Activated B cell treated with CpG ODN at 0.5 μM for 24 hours (primary cell): ENCODE measurements at places on chromosomes 1 and 21. TPM values are rescaled to one million over a fixed set of nuclear protein-coding genes. Genes with fewer than 3 reads are reported as not detected.

GRCh38 chr21:45042664-45043161 is 31.7 kb upstream of the ADARB1 start:
- no peaks in the 10 kb centered on the region for H3K36me3 ChIP-seq
- no peak overlapping the region for H3K27ac ChIP-seq
- H3K27me3 ChIP-seq: peaks cover 16% of the 10 kb centered on the region
- peaks cover 12% of the 10 kb centered on the region for H3K4me1 ChIP-seq
- no peak for DNase-seq
- no peak overlapping the region for H3K4me3 ChIP-seq

DNA sequence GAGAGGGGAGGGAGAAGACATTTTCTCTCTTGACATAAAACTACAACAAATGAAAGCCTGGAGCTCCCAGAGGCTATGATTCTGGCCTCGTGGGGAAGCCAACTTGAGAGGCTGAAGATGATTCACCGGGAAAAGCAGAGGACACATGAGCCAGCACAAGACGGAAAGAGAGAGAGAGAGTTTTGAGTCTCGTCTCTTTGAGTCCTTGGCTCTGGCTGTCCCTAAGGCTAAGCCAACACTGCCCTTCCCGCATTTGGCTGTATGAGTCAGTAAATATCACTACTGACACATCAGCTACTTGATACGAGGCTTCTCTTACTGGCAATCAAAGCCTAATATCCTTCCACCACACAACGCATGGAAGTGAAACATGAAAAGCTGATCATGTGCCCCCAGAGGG is 95.5 kb downstream of the GRIK3 start:
- H3K27ac ChIP-seq: no peak overlapping the region
- no peaks in the 10 kb centered on the region for H3K36me3 ChIP-seq
- peaks cover 13% of the 10 kb centered on the region for H3K27me3 ChIP-seq
- no peaks in the 10 kb centered on the region for H3K4me1 ChIP-seq

DNA sequence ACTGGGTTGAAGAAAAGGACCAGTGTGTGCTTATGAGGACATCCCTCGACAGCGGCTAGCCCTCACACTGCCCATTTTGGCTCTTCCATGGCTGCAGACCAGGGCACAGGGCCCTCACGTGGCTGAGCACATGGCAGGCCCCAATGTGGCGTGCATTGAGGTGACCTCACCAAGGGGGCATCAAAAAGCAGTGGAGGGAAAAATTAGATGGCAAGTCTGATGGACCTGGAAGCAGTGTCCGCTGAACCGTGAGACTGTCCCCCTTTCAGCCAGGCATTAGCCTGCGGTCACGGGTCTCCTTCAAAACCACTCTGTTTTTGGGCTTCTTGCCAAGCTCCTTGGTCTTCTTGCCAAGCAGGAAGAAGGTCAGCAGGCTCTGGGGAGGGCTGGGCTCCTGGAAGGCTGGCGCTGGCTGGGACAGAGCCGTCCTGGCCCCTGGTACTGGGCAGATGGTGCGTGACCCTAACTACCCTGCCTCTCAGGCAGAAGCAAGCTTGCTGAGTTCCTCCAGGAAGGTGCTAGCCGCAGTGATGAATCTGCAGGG is 30.8 kb downstream of the TRIM67 start:
- no peak overlapping the region for H3K27ac ChIP-seq
- H3K36me3 ChIP-seq: no peaks in the 10 kb centered on the region
- H3K4me3 ChIP-seq: no peak overlapping the region
- no peak for DNase-seq
- H3K27me3 ChIP-seq: peaks cover 33% of the 10 kb centered on the region
- no peaks in the 10 kb centered on the region for H3K4me1 ChIP-seq

DNA sequence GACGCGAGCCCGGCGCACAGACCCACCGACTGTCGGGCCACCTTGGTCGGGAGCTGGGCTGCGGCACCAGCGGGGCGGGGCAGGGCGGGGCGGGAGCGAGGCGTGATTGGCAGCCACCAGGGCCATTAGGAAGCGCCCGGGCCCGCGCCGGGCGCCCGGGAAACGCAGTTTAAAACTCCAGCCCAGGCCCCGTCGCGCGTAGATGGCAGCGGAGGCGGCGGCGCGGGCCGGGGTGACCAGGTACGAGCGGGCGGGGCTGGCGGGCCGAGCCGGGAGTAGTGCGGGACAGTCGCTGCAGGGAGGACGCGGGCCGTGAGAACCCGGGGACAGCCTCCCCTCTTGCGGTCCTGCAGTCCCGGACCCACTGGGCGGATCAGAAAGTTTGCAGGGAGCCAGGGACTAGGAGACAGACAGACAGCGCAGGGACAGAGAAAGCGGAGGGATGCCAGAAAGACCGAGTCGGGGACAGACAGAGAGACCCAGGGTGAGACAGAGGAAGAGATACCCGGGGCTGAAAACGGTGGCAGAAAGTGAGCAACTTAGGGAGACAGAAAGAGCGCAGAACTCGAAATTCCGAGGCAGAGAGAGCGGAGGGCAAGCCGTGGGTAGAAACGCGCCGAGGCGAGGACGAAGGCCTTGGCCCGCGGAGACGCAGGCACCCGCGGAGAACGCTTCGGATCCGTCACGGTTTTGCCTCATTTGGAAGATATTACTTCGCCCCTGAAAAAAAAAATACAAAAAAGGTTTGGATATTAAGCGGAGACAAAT is at the start of gene DMBX1:
DMBX1 (plus strand) TSS at position 199 of the 768 bp plus-strand sequence. CDS start 17,175 bp downstream, outside the sequence.
- no peak within 1 kb of the TSS for H3K27ac ChIP-seq
- no peak for DNase-seq
- peaks cover 20% of the 10 kb centered on the region for H3K4me1 ChIP-seq
- H3K36me3 ChIP-seq: no peaks in the 10 kb centered on the region

DNA sequence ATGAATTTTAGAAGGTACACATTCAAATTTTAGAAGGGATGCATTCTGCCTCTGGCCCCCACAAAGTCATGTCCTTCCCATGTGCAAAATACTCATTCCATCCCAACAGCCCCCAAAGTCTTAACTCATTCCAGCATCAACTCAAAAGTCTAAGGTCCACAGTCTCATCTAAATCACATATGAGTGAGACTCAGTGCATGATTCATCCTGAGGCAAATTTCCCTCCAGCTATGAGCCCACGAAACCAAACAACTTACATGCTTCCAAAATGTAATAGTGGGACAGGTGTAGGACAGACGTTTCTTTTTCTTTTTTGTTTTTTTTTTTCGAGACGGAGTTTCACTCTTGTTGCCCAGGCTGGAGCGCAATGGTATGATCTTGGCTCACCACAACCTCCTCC is 12.5 kb upstream of the WNT2B start:
- peaks cover 39% of the 10 kb centered on the region for H3K27me3 ChIP-seq
- no peak overlapping the region for H3K4me3 ChIP-seq
- no peaks in the 10 kb centered on the region for H3K4me1 ChIP-seq
- no peaks in the 10 kb centered on the region for H3K36me3 ChIP-seq

DNA sequence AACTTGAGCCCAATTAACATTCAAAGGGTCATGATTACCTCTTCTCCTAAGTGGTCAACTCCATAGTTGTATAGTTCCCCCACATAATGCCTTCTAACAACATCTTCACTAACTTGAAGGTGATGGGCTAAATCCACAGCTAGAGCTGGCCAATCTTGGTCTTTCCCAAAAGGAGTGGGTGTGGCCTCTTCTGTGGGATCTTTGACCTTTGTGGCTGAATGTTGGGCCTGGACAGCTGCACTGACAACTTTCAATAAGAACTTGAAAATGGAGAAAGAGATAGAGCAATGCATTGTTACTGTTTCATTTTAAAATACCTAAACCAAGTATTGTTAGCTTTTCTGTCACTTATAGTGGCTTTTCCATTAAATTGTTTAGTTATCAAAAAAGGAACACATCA is 59.2 kb downstream of the IARS2 start:
- no peaks in the 10 kb centered on the region for H3K27me3 ChIP-seq
- no peak for DNase-seq
- H3K27ac ChIP-seq: no peak overlapping the region
- no peak overlapping the region for H3K4me3 ChIP-seq
- H3K36me3 ChIP-seq: peaks cover 76% of the 10 kb centered on the region

GRCh38 chr1:222068937-222069336 is 327.0 kb upstream of the DUSP10 start:
- H3K27ac ChIP-seq: no peak overlapping the region
- H3K4me1 ChIP-seq: peaks cover 2% of the 10 kb centered on the region
- no peak for DNase-seq
- H3K4me3 ChIP-seq: no peak overlapping the region

DNA sequence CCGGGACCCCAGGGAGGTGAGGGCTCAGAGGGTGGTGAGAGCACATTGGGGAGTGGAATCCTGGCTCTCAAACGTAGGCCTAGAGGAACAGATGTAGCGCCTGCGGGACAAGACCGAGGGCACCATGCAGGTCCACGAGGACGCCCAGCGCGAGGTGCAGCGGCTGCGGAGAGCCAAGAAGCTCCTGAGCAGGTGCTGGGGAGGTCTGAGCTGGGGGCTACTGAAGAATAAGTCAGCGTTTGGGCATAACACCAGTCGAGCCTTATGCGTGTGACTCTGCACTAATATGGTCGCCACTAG is 2.6 kb upstream of the NBPF3 start:
- H3K36me3 ChIP-seq: no peaks in the 10 kb centered on the region
- no peak for DNase-seq

DNA sequence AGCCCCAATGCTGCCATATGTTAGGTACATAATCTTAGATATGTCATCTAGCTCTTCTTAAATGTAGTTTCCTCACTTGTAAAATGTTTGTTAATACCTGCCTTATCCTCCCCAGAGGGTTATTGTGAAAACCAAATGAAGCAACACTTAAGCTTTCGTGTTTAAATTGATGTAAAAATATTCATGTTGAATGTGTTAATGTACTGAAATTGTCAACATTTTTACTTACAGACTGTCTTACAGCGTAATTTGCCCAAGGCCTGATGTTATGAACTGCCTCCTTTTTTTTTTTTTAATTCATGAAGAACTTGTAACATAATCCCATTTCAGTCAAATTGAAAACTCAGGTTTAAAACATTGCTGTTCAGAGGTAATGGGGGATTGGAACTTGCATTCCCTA is 25.6 kb upstream of the ENAH start:
- peaks cover 37% of the 10 kb centered on the region for H3K27me3 ChIP-seq
- peaks cover 3% of the 10 kb centered on the region for H3K4me1 ChIP-seq
- H3K4me3 ChIP-seq: no peak overlapping the region

DNA sequence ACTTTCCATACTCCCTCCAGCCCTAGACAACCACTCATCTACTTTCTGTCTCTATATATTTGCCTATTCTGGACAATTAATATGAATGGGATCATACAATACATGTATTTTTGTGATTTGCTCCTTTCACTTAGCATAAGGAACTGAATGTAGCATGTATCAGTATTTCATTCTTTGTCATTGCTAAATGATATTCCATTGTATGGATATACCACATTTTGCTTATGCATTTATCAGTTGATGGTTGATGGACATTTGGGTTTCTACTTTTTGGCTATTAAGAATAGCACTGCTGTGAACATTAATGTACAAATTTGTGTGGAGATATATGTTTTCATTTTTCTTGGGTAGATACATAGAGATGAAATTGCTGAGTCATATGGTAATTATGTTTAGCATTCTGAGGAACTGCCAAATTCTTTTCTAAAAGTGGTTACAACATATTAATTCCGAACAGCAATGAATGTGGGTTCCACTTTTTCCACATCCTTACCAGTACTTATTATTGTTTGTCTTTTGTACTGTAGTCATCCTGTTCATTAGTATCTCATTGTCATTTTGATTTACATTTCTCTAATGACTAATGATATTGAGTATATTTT is 121.0 kb downstream of the LRRC40 start:
- no peaks in the 10 kb centered on the region for H3K36me3 ChIP-seq
- no peak overlapping the region for H3K4me3 ChIP-seq
- DNase-seq: no peak
- no peak overlapping the region for H3K27ac ChIP-seq
- H3K4me1 ChIP-seq: peaks cover 4% of the 10 kb centered on the region
- peaks cover 4% of the 10 kb centered on the region for H3K27me3 ChIP-seq

- no peak overlapping the region for H3K4me3 ChIP-seq
- H3K36me3 ChIP-seq: peaks cover 80% of the 10 kb centered on the region
- no peaks in the 10 kb centered on the region for H3K4me1 ChIP-seq
- no peak overlapping the region for H3K27ac ChIP-seq
- DNase-seq: no peak
- H3K27me3 ChIP-seq: no peaks in the 10 kb centered on the region
Measured at GRCh38 chr1:19735440-19736127, 64.1 kb downstream of the TMCO4 start.

Gene RABGAP1L
- 103 and 126 TPM in 2 replicates for total RNA-seq

Gene RHBDL2
- total RNA-seq: not detected in 2 replicates

Gene RXFP4
- total RNA-seq: not detected in 2 replicates

Gene CHD5
- 0.31 and 0.49 TPM in 2 replicates for total RNA-seq

Gene SPRR2E
- not detected in 2 replicates for total RNA-seq
